ENCODE measurements at places on chromosomes 13 and 19.
A peak's percentile ranks its signal among the peaks of the same experiment; 100 is the strongest.

GRCh38 chr13:92549276-92549675 lies 677.3 kb upstream of the GPC6 start:
- no peak for DNase-seq

GRCh38 chr19:51535535-51535934 lies 4.1 kb upstream of the SIGLEC6 start:
- no peak for DNase-seq

- DNase-seq = peak; percentile 53
Observed at GRCh38 chr19:44748426-44749254, at the start of gene BCL3. BCL3 (plus strand) TSS chr19:44748708; CDS start chr19:44748791, 83 bp downstream.

DNA sequence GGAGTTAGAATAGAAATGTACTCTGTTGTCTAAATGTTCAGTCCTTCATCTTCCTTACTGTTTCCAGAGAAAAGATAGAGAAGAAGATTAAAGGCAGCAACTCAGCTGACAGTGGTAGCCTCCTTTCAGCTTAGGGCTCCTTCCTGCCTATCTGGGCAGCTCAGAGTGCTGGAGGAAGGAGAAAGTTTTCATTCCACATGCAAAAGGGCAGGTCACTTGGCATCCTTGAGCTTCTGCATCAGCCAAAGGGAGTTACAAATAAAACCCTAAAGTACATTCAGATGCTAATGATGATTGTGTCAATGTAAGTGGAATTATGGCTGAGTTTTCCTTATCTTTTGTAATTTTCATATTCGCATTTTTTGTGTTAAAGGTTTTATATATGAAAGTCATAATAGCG lies 58.9 kb downstream of the ESD start:
- DNase-seq = no peak

DNA sequence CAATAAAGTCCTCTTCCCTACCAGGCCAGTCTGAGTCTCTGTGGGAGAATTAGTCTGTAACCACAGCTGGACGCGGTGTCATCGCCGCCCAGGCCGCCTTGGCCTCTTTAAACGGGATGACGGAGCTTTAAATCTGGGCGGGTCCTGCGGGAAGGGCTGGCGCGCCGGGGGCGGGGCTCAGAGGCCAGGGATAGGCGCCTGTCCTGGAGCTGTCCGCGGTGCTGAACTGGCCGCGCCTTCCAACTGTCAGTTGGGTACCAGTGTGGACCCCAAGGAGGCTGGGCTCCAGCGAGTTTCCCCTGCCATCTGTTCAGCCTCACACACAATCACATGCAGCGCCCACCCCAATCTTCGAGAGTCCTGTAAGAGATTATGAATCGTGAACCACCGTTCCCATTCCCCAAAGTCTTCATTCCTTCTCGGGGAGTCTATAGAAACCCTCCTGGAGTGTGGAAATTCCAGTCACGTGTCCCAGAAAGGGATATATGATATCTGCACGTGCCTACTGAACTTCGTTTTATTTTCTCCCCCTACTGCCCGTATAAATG lies 11.5 kb downstream of the APLP1 start:
- peak; percentile 84 for DNase-seq

GRCh38 chr19:13799669-13800068 lies 4.4 kb downstream of the ZSWIM4 start:
- DNase-seq = no peak

DNA sequence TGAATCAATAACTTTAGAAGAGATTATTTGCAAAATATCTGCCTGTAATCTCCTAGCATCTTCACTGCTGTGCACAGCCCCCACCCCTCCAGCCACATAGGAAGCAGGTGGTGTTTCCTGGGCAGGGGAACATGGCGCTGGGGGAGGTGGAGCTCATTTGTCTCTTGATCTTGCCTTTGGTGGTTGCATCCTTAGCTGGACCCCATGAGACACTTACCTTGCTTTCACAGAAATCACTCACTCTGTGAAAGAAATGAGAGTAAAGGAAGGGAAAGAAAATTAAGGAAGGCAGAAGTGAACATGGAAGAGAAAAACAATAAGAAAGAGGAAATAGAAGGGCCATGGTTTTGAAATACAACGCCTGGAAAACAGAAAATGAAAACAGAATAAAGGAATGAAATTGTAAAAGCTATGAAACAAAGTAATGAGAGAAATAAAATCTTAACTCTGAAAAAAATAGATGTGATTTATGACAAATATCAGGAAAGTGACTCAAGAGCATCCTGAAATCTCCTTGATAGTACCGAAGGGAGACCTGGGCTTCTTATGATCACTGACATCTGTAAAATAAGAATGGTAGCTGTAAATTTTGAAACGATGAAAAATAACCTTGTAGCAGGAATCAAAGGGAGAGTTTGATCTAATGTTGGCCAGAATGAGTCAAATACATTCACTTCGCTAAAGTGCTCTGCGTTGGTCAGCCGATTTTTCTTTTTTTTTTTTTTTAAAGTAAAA lies 17.2 kb upstream of the RNASEH2B start:
- DNase-seq = no peak

GRCh38 chr13:113607056-113607888 lies 22.7 kb downstream of the TFDP1 start:
- DNase-seq = no peak

GRCh38 chr19:18593367-18594095 lies 4.9 kb downstream of the REX1BD start:
- no peak for DNase-seq

- DNase-seq = no peak
Observed at GRCh38 chr13:94280349-94280748, 199.1 kb downstream of the DCT start.

DNA sequence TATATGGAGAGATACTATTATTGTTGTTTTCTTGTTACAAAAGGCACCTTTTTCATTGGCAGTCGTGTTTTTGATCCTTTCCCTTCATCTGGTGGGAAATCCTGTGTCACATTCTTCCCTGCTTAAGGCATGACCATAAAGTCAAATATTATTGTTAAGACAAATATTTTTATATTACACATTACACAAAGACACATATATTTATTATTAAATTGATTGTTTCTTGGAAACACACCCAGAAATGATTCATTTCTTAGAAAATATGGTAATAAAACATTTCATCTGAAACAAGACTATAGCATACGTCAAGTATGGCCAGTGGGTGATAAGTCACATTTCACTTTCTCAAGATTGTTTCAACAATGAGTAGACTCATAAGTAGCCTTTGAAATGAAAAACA lies 77.3 kb downstream of the KCTD12 start:
- no peak for DNase-seq

DNA sequence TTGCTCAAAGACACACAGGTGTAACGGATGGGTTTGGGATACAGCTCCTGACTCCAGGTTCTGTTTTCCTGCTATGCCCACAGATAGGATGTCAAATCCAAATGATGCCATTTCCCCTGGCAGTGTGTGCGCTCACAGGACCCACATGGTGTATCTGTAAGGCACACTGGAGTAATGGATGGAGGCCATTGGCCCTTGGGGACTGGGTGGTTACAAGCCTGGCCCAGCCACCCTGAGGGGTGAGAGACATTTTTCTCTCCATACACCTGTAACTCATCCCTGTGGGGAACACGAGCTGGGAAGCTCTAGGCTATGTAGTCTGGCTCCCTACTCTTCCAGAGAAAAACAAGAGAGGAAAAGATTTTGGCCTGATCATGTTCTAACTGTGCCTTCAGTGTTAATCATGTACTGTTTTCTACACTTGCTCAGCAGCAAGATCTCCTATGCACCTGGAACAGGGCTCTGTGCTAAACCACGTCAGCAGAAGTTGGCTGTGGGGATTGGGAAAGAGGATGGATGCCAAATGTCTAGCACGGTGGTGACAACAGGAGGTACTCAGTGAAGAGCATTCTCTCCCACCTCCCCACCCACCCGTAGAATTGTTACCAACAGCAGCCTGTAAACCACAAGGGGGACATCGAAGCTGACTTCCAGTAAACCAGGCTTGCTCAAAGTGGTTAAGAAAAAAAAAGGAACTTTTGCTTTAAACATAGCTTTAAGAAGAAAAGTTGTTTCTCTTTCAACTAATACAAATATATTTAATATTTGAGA lies 237.0 kb downstream of the LACC1 start:
- DNase-seq = no peak

DNA sequence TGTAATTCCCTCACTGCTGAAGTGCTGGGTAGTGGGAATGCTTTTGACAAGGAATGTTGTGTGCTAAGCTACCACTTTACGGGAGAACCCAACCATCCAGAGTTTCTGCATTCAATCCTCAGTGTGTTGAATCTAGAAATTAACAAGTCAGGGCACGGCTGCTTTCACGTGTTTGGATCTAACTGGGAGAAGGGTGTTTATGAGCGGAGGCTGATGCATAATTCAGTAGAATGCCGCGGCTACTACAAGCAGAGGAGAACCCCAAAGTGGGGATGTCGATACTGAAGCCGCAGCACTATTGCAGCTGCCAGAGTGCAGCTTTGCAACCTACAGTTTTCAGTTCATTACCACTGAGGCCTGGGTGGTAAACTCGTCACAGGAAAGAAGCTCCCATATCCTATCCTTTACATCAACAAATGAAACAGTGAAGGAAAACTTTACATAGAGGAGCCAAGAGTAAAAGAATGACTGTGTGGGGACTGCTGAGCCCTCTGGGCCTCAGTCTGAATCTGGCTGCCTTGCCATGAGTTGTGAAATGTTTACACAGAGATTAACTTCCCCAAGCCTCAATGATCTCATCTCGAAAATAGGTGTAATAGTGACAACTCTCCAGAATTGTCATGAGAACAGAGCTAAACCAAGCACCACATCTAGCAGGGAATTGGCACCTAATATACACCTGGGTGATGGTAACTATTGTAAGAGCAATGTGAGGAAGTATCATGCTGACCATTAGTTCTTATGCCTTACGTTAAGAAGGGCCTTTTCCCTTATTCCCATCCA lies 531.7 kb downstream of the MYO16 start:
- no peak for DNase-seq

DNA sequence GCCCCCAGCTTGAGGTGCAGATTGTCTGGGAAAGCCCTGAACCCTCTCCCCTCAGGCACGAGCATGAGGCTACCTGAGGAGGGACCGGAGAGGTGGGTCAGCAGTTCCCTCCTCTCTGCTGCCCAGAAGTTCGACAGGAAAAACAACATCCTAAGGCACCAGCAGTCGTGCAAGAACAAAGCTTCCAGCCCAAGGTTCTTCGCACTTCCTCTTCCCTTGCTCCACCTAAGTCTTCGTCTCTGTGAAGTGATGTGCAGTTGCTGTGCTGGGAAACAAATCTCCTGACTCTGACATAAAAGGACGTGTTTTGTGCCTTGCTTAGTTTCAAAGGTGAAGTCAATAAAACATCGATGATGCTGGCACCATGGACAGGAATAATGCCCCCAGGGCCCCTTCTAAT lies 173.3 kb downstream of the USP12 start:
- no peak for DNase-seq

DNA sequence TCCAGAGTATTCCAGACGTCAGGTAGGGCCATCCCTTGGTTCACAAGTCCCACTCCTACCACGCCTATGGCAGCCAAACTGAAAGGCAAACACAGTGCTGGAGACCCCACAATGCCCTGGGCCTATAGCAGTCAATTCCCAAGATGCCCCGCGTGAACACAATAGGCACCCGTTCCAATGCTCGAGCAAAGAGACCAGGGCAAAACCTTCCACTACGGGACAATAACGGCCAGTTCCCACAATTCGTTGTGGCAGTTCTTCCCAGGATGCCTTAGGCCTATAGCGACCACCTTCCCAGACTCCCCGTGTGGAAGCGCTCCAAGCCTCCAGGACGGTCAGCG lies 538 bp downstream of the ZNF428 start:
- no peak for DNase-seq

GRCh38 chr19:41321600-41322270 lies 11.8 kb downstream of the CCDC97 start:
- DNase-seq = no peak

- no peak for DNase-seq
Observed at GRCh38 chr19:55529636-55530234, 7.2 kb downstream of the SBK2 start.

DNA sequence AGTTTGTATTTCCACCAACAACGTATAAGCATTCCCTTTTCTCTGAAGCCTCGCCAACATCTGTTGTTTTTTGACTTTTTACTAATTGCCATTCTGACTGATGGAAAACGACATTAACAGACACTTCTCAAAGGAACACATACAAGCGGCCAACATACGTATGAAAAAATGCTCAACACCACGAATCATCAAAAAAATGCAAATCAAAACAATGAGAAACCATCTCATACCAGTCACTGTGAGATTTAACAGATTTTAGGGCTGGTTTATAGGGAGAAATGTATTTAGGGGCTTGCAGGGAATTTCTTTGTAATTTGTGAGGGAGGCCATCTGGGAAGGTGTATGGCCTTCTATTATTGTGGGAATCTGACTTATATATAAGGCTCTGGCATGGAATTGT lies 2.8 kb upstream of the DZIP1 start:
- no peak for DNase-seq

- no peak for DNase-seq
Observed at GRCh38 chr13:91174886-91175501, 172.5 kb upstream of the MIR17HG start.

GRCh38 chr13:43383498-43384165 lies 360.2 kb downstream of the DNAJC15 start:
- no peak for DNase-seq

DNA sequence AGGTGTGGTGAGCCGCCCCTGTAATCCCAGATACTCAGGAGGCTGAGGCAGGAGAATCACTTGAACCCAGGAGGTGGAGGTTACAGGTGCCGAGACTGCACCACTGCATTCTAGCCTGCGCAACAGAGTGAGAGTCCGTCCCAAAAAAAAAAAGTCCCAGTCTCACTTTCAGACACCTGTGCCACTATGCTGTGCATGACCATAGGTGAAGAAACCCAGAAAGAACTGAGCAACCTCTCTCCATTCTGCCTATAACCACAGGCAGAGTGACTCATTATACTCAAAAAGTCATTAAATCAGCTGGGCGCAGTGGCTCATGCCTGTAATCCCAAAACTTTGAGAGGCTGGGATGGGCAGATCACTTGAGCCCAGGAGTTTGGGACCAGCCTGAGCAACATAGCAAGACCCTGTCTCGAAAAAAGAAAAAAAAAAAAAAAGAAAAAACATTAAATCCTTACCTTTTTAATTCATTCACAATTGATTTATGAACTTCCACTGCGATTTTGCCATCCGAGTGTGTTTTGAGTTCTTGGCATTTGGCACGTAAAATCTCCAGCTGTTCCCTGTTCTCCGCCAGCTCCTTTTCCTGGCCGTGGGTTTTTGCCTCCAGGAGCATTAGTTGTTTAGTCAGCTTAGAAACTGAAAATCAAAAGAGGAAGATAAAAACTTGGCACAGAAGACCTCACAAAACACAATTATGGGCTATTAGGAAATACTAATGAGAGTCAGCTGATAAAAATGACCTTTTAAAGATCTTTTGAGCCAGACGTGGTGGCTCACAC lies 45.5 kb upstream of the SLC7A9 start:
- DNase-seq = no peak
